ENCODE measurements at places on chromosomes 13 and 19. TPM values are rescaled to one million over a fixed set of nuclear protein-coding genes. Genes with fewer than 3 reads are reported as not detected.

GRCh38 chr19:35112995-35113688 lies 2.5 kb upstream of the FXYD3 start:
- DNase-seq: no peak
- no peak overlapping the region for H3K4me3 ChIP-seq
- peaks cover 8% of the 10 kb centered on the region for H3K27me3 ChIP-seq
- no peaks in the 10 kb centered on the region for H3K36me3 ChIP-seq

DNA sequence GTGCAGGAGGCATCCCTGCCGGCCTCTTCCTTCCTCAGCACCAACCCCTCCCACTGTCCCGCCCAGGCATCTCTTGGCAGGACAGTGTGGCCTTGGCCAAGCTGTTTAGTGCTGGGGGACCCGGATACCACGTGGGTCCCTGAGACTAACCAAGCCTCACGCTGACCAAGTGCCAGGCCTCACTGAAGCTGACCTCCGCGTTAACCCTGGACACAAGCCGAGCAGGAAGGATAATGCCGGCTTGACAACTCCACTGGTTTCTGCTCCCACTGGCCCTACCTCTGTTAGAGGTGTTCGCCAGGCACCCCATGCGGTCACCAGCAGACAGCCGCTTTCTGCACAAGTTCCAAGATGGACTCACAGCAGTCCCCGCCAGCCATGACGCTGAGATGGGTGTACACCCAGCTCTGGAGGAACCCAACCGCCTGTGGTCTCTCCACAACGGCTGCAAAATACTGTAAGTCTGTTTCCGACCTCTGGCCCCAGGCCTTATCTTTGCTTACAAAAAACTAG lies 12.4 kb downstream of the GRTP1 start:
- H3K36me3 ChIP-seq: no peaks in the 10 kb centered on the region
- no peak overlapping the region for H3K4me3 ChIP-seq
- H3K4me1 ChIP-seq: no peaks in the 10 kb centered on the region
- H3K27me3 ChIP-seq: peaks cover 2% of the 10 kb centered on the region
- DNase-seq: no peak

DNA sequence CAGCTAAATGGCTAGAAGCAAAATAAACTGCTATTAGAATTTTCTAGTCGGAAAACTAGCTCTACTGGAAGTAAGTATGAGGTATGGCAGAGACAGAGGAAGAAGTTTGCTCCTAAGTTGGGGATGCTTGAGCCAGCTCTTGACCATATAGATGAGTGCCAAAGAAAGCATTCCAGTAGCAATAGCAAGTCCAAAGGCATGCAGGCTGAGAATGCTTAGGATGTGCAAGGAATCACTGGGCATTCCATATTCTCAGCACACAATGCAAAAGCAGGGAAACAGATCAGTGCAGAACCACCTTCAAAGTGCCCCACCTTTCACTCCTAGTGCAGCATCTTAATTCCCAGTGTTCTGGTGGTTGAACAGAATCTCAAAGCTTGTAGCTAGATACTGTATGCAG lies 32.9 kb downstream of the SERTM1 start:
- H3K4me1 ChIP-seq: no peaks in the 10 kb centered on the region
- no peaks in the 10 kb centered on the region for H3K36me3 ChIP-seq
- H3K27me3 ChIP-seq: no peaks in the 10 kb centered on the region
- H3K4me3 ChIP-seq: no peak overlapping the region
- no peak overlapping the region for H3K27ac ChIP-seq

DNA sequence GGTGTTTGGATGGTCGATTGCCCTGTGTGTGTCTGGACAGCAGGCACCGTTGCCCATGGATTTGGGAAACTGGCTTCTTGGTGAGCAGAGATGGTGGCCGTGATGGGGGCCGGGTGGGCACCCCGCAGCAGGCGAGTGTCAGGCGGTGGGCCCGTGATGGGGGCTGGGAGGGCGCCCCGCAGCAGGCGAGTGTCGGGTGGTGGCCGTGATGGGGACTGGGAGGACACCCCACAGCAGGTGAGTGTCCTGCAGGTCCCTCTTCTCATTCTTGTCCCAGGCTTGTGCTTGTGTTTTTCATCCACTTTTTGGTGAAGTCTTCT lies 86.5 kb downstream of the KDM4B start:
- H3K4me3 ChIP-seq: no peak overlapping the region
- no peak overlapping the region for H3K27ac ChIP-seq

DNA sequence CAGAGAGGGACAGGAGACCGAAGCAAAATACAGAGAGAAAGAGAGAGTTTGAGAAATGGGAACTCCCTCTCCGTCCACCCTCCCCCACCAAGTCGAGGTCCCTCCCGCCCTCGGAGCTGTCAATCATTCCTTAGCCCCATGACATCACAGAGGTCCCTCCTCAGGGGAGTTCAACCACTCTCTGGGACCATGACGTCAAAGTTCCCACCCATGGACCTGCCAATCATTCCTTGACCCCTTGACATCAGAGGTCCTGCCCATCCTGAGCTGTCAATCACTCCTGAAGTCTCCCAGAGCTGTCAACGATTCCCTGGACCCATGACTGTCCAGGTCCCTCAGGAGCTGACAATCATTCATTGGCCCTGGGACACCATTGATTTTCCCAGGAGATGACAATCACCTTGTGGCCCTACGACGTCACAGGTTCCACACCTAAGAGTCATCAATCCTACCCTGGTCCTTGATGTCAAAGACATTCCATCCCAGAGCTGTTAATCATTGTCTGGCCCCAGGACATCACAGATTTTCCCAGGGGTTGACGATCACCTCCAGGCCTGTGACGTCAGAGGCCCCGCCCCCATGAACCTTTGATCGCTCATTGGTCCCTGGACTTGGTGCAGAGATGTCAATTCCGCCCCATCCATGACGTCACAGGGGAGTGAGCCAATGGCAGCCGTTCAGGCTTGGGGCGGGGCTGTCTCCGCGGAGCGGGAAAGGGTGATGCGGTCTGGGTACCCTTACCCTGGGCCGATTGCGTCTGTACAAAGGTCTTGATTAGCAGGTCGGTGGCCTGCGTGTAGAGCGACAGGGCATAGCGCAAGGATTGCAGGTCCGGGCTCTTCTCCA lies 61.7 kb downstream of the COLGALT1 start:
- no peak overlapping the region for H3K27ac ChIP-seq
- H3K4me3 ChIP-seq: no peak overlapping the region
- peaks cover 7% of the 10 kb centered on the region for H3K4me1 ChIP-seq
- DNase-seq: no peak
- peaks cover 13% of the 10 kb centered on the region for H3K27me3 ChIP-seq

DNA sequence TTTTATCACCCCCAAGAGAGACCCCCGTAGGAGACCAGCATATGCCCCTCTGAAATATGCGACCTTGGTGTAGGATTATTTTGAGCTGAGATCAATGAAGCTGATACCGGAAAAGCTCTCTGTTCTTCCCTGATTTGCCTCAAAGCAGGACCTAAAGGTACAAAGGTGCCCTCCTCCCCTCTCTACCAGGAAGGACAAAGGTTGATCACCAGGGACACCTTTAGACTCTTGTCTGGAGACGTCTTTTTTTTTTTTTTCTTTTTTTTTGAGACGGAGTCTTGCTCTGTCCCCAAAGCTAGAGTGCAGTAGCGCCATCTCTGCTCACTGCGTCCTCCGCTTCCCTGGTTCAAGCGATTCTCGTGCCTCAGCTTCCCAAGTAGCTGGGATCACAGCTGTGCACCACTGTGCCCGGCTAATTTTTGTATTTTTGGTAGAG lies 792 bp upstream of the PEX11G start:
- H3K27ac ChIP-seq: peak overlapping the region; percentile 67
- no peaks in the 10 kb centered on the region for H3K36me3 ChIP-seq
- H3K4me1 ChIP-seq: peaks cover 20% of the 10 kb centered on the region
- no peak overlapping the region for H3K4me3 ChIP-seq
- H3K27me3 ChIP-seq: no peaks in the 10 kb centered on the region

- H3K36me3 ChIP-seq: peaks cover 34% of the 10 kb centered on the region
- H3K27me3 ChIP-seq: no peaks in the 10 kb centered on the region
- H3K4me3 ChIP-seq: peak within 1 kb of the TSS; percentile 80
- DNase-seq: peak; percentile 72
- peaks cover 19% of the 10 kb centered on the region for H3K4me1 ChIP-seq
These were observed at the start of gene GPI for GRCh38 chr19:34364830-34365462. TSS of gene GPI (plus strand) at chr19:34365196. CDS start at chr19:34365267, 71 bp downstream.

DNA sequence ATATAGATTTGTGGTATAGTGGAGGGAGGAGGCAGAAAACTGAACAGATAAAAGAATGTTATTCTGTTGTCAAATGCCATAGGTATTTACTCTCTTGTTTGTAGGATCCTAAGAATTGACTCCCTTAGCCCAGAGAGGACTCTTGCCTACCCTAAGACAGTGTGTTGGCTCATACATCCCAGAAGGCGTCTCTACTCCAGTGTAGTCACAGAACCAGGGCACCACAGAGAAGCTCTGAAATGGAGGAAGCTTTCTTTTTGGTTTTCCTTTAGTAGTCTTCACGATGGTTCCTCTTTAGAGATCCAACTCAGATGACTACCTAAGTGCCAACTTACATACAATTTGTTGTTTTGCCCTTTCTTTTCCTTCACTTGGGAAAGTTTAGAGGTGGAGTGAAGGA lies 14.0 kb downstream of the GPR183 start:
- H3K27me3 ChIP-seq: no peaks in the 10 kb centered on the region
- peaks cover 3% of the 10 kb centered on the region for H3K36me3 ChIP-seq
- H3K4me1 ChIP-seq: no peaks in the 10 kb centered on the region
- DNase-seq: no peak

DNA sequence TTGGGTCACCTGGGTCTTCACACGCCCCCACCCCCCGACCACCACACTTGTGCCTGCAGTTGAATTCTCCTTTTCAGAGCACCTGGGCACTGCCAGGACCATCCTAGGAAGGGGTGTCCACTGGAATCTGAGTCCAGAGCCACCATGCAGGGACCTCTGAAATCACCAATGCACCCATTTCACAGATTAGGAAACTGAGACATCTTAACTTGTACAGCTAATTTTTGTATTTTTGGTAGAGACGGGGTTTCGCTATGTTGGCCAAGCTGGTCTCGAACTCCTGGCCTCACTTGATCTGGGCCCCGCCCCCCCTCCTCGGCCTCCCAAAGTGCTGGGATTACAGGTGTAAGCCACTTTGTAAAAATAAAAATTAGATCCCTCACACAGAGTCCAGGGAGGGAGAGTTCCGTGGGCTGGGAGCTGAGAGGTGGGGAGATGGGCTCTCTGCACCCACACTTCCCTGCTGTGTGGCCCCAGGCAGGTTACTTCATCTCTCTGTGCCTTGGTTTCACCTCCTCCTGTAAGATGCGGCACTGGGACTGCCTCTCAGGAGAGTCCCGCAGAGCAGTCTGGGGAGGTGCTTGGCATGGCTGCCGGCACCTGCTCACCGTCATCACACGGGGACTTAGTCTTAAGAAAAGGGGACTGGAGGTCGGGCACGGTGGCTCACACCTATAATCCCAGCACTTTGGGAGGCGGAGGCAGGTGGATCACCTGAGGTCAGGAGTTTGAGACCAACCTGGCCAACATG lies 45.9 kb upstream of the C19orf12 start:
- no peaks in the 10 kb centered on the region for H3K36me3 ChIP-seq
- H3K27ac ChIP-seq: no peak overlapping the region
- no peak overlapping the region for H3K4me3 ChIP-seq
- no peak for DNase-seq
- peaks cover 6% of the 10 kb centered on the region for H3K4me1 ChIP-seq

GRCh38 chr19:36084231-36085009 lies 26.5 kb upstream of the OVOL3 start:
- no peaks in the 10 kb centered on the region for H3K4me1 ChIP-seq
- H3K27ac ChIP-seq: no peak overlapping the region
- peaks cover 53% of the 10 kb centered on the region for H3K36me3 ChIP-seq
- DNase-seq: no peak
- no peak overlapping the region for H3K4me3 ChIP-seq

- H3K4me1 ChIP-seq: no peaks in the 10 kb centered on the region
- no peak for DNase-seq
- H3K27ac ChIP-seq: no peak overlapping the region
- no peaks in the 10 kb centered on the region for H3K36me3 ChIP-seq
- no peaks in the 10 kb centered on the region for H3K27me3 ChIP-seq
These were observed 1516.3 kb upstream of the MIR17HG start for GRCh38 chr13:89831157-89831556.

- peaks cover 4% of the 10 kb centered on the region for H3K4me1 ChIP-seq
- H3K4me3 ChIP-seq: no peak overlapping the region
- H3K27ac ChIP-seq: no peak overlapping the region
- peaks cover 2% of the 10 kb centered on the region for H3K27me3 ChIP-seq
- peak; percentile 48 for DNase-seq
These were observed 3.6 kb upstream of the KCNN4 start for GRCh38 chr19:43784241-43784980.

DNA sequence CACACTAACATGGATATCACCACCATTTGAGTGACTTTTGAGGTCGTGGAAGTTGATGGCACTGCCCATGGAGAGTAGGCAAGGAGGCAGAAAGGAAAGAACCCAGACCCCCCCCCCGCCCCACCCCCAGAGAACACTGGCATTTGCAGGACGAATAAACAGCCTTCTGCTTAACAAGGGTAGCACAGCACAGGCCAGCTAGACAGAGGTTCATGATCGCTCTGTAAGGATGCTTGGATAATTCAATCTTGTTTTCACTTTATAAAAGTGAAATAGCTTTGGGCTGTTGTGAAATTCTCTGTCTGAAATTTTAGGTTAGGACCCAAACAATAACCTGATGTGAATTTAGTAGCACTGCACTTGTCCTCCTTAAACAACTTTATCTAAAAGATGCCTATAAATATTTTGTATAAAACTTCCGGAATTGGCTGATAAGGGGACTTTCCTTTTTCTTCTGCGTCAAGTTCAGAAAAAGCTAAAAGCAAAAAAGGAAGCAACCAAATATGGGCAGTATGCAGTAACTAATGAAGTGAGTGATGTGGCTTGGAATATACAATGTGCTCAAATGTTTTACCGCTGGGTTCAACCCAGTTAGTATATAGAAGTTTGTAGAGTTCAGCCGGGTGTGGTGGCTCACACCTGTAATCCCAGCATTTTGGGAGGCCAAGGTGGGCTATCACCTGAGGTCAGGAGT lies 163.7 kb downstream of the SHISA2 start:
- H3K4me3 ChIP-seq: no peak overlapping the region
- no peaks in the 10 kb centered on the region for H3K27me3 ChIP-seq
- H3K36me3 ChIP-seq: no peaks in the 10 kb centered on the region
- no peak overlapping the region for H3K27ac ChIP-seq
- DNase-seq: no peak

GZMM gene
- polyA plus RNA-seq: not detected

KLF1 gene
- polyA plus RNA-seq: 0.44 TPM

ZNF571 gene
- 5.6 TPM for polyA plus RNA-seq

CLEC17A gene
- not detected for polyA plus RNA-seq

CD320 gene
- 27.9 TPM for polyA plus RNA-seq

PROZ gene
- 0.28 TPM for polyA plus RNA-seq

IGFL2 gene
- polyA plus RNA-seq: not detected

CEACAM18 gene
- polyA plus RNA-seq: not detected

ZNF808 gene
- polyA plus RNA-seq: 7.6 TPM

PRTN3 gene
- 4.0 TPM for polyA plus RNA-seq

ERICH6B gene
- 0.50 TPM for polyA plus RNA-seq

GPR4 gene
- polyA plus RNA-seq: 1.8 TPM

ZNF486 gene
- polyA plus RNA-seq: 5.2 TPM

STOML3 gene
- polyA plus RNA-seq: 0.22 TPM
